Activated CD4-positive, alpha-beta T cell treated with anti-CD3 and anti-CD28 coated beads for 48 hours (primary cell): ENCODE measurements at places on chromosomes 7 and 10.

DNA sequence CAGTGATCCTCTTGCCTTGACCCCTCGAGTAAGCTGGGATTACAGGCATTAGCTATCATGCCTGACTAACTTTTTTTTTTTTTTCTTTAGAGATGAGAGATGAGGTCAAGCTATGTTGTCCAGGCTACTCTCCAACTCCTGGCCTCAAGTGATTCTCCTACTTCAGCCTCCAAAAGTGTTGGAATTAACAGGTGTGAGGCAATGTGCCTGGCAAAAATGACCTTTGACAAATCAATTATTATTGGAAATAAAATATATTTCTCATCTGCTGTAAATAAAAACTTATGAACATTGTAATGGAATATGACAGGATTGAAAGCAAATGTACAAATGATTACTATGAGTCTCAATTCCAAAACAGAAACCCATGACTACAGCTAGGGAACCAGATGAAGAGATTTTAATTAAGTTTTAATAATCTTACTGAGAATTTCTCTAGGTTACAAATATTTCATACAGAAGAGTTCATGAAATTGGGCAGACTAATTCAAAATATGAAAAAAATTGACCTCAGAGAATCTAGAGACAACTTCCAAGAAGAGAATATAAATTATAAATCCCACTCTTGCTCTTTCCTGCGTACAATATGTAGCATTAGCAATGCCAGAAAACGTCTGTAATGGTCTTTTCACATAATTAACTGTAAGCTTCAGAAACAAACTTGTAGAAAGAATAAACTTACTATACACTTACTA is 414.7 kb downstream of the DGKB start:
- no peak for DNase-seq

- DNase-seq: no peak
These were observed 34.4 kb downstream of the FHIP2A start for GRCh38 chr10:114855776-114856543.

- DNase-seq: no peak
These were observed 37.2 kb downstream of the KAT6B start for GRCh38 chr10:74863551-74863950.

- no peak for DNase-seq
These were observed 2.0 kb downstream of the GPR85 start for GRCh38 chr7:113084496-113085172.

DNA sequence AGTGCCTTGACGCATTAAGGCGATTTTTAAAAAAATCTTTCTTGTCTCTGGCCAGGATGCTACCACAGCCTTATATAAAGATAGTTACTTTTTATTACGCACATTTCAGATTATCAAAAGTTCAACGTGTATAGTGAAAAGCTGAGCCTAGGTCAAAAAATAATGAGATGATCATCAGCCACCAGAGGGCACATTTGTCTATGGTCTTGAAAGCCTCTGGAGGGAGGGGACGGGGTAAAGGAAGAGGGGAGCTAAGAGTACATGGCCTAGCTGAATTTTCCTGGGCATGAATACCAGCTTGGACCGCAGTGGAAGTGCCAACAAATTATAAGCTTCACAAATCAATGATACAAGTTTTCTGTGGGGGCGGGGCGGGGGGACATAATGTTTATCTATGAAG is 285.9 kb upstream of the SMIM30 start:
- DNase-seq: no peak
